ENCODE measurements at places on chromosomes 16 and 17.
A peak's percentile ranks its signal among the peaks of the same experiment; 100 is the strongest.

DNA sequence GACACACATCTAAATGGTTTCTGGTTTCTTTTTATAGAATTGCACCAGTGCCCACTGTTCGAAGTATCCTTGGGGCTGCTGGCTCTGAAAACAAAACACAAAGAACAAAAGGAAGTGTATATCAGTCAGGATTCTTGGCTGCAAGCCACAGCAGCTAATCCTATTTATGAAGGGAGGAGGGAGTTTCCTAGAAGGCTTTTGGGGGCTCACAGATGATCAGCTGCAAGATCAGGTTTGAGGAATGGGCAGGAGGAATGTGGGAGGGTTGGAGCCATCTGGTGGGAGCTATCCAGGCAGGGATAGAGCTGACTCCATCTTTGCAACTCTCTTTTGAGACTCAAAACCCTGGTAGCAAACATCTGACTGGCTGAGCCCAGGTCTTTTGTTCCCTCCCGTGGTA lies 118.3 kb upstream of the EEF2KMT start:
- no peak for DNase-seq

DNA sequence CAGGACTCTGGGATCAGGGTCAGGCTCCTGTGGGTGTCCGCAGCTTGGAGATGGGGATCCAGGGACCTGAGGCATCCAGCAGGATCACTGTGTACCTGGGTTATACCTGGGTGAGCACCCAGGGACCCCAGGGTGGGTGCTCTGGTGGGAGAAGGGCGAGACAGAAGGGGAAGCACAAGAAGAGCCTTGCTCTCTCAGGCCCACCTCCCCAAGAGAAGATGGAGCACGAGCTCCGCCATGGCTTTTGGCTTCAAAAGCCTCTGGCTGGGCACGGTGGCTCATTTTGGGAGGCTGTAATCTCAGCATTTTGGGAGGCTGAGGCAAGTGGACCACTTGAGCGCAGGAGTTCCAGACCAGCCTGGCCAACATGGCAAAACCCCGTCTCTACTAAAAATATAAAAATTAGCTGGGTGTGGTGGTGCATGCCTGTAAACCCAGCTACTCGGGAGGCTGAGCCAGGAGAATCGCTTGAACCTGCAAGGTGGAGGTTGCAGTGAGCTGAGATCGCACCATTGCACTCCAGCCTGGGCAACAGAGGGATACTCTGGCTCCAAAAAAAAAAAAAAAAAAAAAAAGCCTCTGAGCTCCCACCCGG lies 8.9 kb downstream of the DRC7 start:
- no peak for DNase-seq

- no peak for DNase-seq
Measured at GRCh38 chr17:17648762-17649161, 32.5 kb upstream of the RAI1 start.

GRCh38 chr17:46031920-46032319 lies 32.9 kb downstream of the STH start:
- DNase-seq, result no peak

DNA sequence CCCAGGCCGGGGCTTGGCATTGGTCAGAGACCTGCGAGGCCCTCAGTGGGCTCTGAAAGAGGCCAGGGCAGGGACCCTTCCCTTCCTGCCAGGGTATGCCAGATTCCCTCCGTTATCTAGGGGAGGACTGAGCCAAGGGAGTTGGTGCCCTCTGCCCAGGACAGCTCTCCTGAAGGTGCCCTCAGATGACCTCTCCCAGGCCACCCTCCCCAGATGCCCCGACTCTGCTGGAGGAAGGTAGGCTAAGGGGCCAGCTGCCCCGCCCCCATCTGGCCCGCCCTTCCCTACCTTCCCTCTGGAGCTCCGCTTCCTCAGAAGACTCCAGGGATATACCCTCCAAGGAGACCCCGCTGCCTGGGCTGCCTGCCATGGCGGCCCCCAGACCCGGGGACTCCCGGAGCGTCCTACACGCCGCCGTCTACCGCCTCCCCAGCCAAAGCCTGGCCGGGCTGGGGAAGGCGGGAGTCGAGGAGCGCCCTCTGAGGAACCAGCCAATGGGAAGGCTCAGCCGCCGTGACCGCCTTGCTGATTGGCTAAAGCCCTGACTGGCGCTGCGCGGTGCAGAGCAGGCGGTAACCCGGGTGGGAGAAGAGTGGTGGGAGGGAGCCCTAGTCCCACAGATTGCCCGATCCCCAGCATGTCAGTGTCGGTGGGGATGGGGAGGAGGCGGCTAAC lies 7.0 kb downstream of the MPP2 start:
- peak; percentile 79 for DNase-seq

- DNase-seq, result no peak
Measured at GRCh38 chr17:81647640-81648012, 8.7 kb downstream of the PDE6G start.

- no peak for DNase-seq
Measured at GRCh38 chr17:68391561-68392268, 65.6 kb downstream of the WIPI1 start.

DNA sequence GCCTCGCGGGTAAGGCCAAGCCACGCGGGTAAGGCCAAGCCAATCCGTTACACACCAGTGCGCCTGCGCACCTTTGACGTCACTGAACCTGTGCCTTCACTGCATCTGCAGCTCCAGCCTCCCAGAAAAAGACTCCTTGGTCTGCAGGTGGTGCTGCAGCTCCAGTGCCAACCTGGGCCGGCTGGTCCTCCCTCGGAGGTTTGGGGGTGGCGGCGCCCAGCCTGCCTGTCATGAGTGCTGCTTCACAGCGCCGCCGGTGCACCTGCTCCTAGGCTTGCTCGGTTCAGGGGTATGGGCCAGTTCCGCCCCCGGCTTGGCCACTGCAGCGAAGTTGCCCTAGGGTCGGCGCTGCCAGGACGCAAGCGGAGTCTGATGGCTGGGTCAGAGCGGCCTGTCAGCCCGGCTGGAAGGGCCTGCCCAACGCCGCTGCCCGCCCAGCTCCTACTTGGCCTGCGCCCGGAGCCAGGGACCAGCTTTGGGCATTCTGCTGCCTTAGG lies 146.6 kb downstream of the USP22 start:
- peak; percentile 15 for DNase-seq

DNA sequence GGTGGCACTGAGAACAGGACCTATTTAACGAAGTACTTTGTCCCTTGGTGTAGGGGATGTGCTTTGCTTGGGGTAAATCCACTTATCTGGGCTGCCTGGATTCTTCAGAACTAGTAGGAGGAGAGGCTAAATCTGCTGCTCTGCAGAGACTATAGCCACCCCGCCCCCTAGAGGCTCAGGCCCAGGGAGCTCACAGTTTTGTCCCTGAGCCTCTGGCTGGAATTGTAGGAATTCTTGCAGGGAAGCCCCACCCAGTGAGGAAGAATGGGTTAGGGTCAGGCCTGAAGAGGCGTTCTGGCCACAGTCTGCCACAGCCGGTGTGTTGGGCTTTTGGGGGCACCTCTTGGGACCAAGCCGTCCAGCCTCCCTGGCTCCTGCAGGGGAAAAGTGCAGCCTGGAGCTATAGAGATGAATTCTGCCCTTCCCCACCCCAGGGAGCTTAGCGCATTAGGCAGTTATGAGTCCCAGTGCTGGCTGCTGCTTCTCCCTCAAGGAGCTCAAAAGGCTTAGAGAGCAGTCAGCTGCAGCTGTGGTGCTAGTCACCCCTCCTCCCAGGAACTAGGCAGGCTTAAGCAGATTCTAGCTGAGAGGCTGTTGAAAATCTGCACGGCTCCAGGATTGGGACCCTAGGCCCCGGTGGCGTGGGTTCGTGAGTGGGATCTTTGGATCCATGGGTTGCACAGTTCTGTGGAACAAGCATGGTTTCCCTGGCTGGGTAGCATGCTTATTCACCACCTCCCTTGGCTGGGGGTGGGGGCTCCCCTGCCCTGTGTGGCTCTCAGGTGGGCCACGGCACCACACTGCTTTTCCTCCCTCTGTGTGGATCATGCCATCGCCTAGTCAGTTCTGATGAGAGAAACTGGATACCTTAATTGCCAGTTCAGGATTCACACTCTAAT lies 237.4 kb upstream of the TOM1L1 start:
- no peak for DNase-seq

DNA sequence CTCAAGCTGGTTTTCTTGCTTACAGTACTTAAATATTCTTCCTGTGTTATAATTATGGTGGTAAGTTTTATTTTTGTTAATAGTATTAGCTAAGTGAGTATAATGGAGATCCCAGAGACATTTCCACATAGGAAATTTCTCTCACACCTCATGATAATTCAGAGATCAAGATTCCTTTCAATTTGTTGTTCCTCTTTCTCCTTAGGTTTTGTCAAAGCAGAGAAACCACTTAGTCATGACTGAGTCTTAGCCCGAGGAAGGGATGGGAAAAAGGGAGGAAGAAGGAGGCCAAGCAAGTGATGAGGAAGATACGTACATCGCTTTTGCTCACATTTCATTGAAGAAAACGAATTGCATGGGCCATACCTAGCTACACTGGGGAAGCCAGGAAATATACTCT lies 18.4 kb downstream of the ESRP2 start:
- no peak for DNase-seq

- no peak for DNase-seq
Measured at GRCh38 chr16:75589306-75589705, 23.1 kb downstream of the GABARAPL2 start.

DNA sequence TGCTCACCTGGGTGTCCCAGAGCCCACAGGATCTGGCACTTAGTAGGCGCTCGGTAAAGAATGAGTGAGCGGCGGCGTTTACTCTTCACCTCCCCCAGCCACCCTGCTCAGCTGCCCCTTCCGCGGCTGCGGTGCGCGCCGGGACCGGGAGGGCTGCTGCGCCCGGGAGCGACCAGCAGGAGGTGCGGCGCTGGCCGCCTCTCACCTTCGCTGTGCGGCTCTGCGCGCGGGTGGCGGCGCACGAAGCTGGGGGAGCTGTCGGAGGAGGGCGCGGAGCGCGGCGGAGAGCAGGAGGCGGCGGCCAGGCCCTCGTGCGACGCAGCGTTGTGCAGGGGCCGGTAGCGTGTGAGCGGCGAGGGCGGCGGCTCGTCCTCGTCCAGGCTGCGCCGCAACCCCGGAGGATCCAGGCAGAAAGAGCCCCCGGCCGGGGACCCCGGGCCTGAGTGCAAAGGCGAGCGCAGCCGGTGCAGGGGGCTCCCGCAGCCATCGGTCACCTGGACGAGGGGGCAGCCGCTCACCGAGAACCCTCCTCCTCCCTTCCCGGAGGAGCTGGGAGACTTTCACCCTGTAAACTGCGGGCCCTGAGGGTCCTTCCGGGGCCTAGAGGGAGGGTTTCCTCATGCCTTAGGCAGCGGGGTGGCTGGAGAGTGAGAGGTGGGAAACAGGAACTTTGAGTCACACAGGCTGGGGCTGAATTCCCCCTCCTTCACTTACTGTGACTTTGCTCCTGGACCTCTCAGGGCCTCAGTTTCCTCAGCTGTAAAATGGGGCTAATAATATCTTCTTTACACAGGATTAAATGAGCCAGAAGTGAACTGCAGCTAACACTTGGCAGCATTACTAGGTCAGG lies 12.5 kb downstream of the SAMD14 start:
- peak; percentile 63 for DNase-seq

GRCh38 chr16:70701596-70701995 lies 15.7 kb upstream of the MTSS2 start:
- no peak for DNase-seq

- DNase-seq, result no peak
Measured at GRCh38 chr16:1980030-1980769, 1.1 kb downstream of the NOXO1 start.

GRCh38 chr17:80443916-80444643 lies 29.1 kb downstream of the ENDOV start:
- DNase-seq, result no peak

- DNase-seq, result no peak
Measured at GRCh38 chr17:2279707-2280106, 23.9 kb downstream of the SMG6 start.

- DNase-seq, result no peak
Measured at GRCh38 chr17:61157246-61157886, 242.3 kb upstream of the TBX2 start.

GRCh38 chr17:83145358-83145738 lies 65.9 kb downstream of the METRNL start:
- no peak for DNase-seq

DNA sequence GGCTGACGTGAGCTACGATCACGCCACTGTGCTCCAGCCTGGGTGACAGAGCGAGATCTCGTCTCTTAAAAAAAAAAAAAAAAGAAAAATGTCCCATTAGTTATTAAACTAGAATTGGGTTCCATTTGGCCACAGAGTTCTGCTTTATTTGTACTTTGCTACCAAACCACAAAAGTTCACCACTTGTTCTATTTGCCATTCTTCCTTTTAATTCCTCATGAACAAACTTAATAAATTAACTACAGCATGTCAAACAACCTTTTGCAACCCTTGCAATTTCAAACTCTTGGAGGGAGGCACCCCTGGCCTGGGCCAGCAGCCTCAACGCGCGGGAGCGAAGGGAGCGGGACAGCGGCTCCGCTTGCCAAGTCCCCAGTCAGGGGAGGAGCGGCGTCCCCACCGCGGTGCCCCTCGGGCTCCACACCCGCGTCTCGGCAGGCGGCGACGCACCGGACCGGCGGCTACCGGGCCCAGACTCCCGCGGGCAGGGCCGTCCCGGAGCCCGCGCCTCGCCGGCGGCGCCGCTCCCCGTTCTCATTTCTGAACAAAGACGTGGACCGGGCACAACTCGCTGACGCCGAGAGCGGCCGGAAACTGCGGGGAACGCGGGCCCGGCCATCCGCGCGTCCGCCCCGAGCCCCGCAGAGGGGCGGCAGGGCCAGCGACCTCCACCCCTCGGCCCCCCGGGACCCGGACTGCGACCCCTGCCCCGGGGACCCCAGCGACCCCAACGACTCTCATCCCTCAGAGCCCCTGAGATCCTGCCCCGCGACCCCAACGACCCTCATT lies 775 bp downstream of the CYTH1 start:
- peak; percentile 38 for DNase-seq
